ENCODE measurements at places on chromosomes 2 and 18.
A peak's percentile ranks its signal among the peaks of the same experiment; 100 is the strongest.

DNA sequence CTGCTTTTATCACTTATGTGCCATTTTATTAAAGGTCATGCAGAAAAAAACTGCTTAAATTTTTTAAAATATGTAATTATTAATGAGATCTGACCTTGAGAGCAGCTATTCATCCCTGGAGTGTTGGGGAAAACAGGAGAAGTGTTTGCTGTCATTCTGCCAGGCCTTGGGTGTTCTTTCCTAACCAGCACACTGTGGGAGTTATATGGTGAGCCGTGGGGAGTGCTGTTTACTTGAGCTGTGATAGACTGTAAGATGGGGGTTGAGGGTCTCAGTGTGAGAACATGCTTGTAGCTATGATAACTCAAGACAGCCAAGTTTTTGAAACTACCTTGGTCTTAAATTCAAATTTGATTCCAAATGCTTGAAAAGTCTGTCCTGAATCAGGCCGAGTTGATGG lies 101.3 kb upstream of the ARHGAP28 start:
- no peak for DNase-seq

DNA sequence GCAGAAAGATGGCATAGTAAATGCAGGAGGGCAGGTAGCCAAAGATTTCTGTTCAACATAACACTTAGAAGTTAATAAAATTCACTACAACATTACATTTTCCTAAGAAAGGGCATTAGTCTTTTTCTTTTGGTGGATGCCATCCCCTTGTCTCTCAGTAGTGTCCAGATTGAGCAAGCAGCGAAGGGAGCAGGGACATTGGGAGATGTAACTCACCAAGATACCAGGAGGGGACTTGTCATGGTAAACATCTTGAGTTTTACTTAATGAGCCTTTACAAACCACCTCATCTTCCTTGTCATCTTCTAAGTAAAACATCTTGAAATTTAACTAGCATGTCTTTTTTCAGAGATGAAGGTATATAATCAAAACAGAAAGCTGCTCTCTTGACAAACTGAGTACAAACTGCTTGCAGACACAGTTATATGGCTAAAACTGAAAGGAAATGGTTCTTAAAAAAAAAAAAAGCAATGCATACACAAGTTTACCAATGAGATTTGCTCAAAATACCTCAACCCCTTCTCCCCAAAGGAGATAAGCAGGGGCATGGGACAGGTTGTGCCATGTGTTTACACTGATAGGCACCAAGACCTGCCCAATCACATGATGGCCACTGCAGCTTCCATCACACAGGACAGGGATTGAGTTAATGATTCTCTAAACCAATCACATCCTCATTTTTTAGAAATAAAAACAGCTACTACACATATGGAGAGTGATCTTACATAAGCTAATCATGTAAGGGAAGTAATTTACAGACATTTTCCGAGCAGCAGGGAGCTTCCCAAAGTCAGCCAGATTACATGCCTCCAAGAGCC lies 30.3 kb downstream of the LPIN2 start:
- no peak for DNase-seq

DNA sequence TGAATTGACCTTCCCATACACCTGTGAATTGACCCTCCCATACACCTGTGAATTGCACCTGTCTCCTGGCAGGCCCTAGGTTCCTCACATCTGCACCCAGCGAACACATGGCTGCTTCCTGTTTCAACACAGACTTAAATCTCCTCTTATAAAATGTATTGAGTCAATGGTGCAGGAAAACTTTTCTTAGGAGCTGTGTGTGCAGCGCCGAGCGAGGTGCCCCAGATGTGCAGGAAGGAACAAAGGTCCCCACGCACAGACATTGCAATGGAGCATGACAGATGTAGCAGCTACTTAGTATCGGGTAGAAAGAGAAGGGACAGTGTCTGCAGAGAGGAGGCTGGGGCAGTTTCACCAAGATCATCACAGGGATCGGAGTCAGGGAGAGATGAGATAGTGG lies 85.5 kb upstream of the PXDN start:
- DNase-seq: no peak

- peak; percentile 14 for DNase-seq
Measured at GRCh38 chr2:239433777-239434403, 33.1 kb upstream of the HDAC4 start.

DNA sequence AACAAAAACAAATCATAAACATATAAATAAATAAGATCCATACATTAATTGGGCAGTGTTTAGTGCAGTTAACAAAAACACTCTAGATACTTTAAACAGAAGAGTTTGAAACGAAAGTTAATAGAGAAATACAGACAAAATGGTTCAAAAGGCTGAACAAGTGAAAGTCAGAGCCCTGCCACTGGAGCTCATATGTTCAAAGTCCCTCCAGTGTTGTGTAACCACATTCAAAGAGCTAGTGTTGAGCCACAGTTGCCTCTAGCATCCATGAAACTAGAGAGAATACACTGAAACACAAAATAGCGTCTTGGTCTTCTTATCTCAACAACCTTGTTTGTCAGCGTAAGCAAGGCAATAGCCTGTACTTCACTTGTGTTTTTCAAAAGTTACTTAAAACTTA lies 1309.8 kb upstream of the NRXN1 start:
- DNase-seq: no peak

- DNase-seq: no peak
Measured at GRCh38 chr2:124296470-124296869, 271.4 kb downstream of the CNTNAP5 start.

DNA sequence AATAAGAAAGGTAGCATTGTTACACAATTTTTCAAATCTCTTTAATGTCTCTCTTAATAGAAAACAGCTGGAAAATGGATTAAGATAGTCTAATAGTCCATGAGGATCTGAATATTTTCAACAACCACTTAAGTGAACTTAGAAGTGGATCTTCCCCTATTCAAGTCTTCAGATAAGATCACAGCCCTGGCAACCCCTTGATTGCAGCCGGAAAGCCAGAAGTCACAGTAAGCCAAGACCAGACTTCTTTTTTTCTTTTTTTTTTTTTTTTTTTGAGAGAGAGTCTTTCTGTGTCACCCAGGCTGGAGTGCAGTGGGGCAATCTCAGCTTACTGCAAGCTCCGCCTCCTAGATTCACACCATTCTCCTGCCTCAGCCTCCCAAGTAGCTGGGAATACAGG lies 18.6 kb upstream of the ZC3H15 start:
- DNase-seq: no peak

DNA sequence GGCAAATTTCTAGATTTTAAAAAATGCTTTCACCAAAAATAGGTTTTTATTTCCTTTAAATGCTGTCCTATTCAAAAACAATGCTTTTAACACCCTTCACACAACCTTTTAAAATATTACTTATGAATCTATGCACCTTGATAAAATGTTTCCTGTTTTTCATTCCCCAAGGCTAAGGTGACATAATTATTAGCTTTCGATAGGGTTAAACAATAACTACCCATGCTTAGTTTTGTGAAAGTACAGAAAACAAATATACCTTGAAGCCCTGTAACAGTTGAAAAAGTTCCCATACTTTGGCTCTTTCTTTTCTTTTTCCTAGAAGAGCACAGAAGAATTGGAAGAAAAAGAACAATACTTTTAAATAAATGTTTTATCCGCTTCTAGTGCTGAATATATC lies 54.9 kb upstream of the ITPRID2 start:
- DNase-seq: no peak

DNA sequence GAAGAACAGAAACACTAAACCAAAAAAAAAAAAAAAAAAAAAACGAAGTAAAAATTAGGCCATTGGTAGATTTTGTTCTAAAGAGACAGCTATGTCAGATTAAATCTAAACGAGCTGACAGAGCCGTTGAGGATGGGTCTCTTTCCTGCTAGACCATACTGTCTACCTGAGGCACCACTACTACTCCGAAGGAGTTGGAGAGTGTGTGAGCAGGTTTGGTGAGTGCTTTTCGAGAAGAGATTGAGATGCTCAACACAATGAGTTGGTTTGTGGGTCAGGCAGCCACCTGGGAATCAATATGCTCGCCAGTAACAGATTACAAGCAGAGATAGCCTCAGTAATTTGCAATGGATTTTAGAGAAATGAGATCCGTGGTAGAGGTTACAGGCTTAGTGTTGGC lies 281.5 kb upstream of the EPAS1 start:
- DNase-seq: no peak

GRCh38 chr2:195561116-195561921 lies 95.7 kb upstream of the SLC39A10 start:
- DNase-seq: peak; percentile 93

- DNase-seq: no peak
Measured at GRCh38 chr2:112626604-112627059, 19.1 kb upstream of the SLC20A1 start.

DNA sequence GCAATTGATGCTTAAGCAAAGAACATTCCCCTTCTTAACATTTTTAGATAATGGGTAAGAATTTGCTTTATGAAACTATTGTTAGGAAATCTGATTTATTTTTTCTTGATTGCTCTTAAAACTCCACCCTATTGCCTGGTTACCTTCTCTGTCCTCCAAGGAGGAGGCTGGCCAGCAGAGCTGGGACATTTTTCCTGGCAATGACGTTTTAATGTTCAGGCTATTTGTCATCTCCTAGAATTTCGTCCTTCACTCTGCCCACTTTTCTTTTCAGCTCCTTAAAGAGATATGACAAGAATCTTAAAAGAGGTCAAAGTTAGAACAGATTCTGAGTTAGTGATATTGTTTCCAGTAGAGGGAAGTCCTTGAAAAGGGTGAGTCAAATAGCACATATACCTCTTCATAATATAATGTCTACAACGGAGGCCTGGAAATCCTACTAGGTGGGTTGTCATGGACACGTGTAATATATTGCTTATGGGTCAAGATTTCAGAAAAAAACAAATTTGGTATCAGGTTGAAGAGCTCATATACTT lies 141.0 kb downstream of the CMPK2 start:
- DNase-seq: no peak

- DNase-seq: no peak
Measured at GRCh38 chr2:101949304-101949703, 42.5 kb upstream of the IL1R2 start.

DNA sequence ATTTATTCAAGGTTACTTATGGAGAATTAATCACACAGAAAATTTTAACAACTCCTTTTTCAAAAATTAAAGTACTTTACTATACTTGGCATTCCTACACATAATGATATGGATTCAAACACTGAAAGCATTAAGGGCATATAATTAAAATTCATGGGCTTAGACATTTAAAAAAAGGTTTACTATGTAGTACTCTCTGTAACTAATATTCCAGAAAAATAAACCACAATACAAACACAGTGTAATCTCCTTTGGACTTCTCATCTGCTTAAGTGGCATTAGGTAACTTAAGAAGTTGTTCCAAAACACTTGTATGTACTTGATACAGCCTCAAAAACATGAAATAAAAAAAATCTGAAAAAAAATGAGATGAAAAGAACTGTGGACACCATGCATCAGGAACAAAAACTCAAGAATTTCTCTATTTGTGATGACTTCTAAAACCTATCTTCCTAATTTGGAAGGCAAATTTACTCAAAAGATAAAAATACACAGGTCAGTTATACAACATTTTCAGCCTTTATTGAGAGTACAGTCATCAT lies 21.0 kb downstream of the C1D start:
- no peak for DNase-seq

DNA sequence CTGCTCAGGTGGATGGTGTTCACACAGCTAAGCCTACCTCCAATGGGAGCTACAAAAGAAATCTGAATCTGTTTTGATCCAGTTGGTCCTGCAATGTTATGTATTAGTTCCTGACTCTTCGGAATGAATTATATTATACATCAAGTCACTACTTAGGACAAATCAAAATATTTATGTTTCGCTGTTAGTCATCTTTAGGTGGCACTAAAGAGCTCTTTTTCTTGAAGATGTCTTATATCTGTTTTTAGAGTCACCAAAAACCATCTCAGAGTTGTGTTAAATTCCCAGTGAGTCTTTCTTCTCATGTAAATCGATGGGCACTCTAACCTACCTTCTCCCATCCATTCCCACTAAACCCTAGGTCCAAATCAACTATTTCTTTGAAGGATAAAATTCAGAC lies 2.2 kb downstream of the DNER start:
- no peak for DNase-seq

Data from brain microvascular endothelial cell (primary cell).